ENCODE measurements at places on chromosomes 6 and 20. TPM values are rescaled to one million over a fixed set of nuclear protein-coding genes. Genes with fewer than 3 reads are reported as not detected.

DNA sequence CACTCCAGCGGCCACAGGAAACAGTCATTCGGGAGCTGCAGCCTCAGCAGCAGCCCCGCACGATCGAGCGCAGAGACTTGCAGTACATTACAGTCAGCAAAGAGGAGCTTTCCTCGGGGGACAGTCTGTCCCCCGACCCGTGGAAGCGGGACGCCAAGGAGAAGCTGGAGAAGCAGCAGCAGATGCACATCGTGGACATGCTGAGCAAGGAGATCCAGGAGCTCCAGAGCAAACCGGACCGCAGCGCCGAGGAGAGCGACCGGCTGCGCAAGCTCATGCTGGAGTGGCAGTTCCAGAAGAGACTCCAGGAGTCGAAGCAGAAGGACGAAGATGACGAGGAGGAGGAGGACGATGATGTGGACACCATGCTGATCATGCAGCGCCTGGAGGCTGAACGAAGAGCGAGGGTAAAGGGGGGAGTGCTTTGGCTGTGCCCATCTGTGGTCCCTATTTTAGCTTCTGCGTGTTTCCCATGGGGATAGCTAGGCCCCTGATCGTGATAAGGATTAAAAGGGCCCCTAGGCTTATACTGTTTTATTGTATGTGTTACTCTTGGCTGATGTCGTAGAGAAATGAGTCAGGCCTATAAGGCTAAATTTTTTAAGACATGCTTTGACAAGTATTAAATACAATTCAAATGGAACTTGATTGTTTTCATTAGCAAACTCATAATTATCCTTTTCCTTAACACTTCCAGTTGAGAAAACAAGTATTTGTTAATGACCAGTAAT, 45.5 kb upstream of the KIF25 start:
- DNase-seq, result no peak

- DNase-seq, result peak; percentile 72
Observed at GRCh38 chr20:58692579-58693225, at the start of gene NPEPL1. NPEPL1 (plus strand) TSS chr20:58692800; CDS start chr20:58692901, 101 bp downstream.

PLTP gene
- 188 TPM for polyA plus RNA-seq

DNA sequence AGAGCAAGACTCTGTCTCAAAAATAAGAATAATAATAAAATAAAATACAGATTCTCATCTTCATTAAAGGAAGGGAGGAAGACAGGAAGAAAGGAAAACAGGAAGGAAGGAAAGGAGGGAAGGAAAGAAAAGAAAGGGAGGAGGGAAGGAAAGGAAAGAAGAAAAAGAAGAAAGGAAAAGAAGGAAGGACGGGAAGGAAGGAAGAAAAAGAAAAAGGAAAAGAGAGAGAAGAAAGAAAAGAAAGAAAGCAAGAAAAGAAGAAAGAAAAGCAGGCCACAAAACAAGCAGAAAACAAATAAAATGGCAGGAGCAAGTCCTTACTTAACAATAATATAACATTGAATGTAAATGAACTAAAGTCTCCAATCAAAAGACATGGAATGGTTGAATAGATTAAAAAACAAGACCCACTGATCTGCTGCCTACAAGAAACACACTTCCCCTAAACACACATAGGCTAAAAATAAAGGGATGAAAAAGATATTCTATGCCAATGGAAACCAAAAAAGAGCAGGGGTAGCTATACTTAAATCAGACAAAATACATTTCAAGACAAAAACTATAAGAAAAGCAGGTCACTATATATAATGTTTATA, 60.4 kb downstream of the ZFP64 start:
- DNase-seq, result no peak

DNA sequence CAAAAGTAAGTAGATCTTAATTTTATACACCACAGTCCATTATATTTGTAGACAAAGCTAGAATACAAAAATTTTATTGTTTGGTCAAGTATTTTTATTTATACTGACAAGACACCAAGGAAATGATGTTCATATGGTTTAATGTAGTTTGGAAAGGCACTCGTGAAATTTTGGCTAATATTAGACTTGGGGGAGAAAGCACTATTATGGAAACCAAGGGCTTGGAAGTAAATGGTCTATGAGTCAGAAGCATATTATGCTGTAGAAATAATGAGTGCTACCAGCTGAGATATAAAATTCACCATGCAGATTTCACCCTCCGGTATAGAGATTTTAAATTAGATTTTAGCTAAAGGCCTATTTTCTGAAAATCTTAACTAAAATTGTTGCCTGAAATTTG, 233.6 kb downstream of the KCNQ5 start:
- DNase-seq, result no peak

DNA sequence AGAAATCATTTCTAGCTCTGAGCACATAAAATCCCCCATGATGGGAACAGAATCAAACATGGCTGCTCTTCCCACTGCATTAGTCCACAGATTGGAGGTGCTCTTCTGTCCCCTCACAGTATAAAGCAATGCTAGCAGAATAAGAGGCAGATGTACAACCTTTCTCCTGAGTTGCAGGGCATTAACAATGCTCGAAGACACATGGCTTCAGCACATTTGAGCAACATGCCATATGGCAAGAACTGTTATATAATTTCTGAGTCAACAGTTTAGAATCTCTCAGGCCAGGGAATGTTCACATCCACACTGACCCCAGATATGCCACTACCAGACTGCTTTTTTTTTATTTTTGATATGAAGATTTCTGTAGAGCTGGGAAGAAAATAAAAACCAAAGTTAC, 119.6 kb downstream of the KIF13A start:
- DNase-seq, result no peak

CST1 gene
- not detected for polyA plus RNA-seq

DNA sequence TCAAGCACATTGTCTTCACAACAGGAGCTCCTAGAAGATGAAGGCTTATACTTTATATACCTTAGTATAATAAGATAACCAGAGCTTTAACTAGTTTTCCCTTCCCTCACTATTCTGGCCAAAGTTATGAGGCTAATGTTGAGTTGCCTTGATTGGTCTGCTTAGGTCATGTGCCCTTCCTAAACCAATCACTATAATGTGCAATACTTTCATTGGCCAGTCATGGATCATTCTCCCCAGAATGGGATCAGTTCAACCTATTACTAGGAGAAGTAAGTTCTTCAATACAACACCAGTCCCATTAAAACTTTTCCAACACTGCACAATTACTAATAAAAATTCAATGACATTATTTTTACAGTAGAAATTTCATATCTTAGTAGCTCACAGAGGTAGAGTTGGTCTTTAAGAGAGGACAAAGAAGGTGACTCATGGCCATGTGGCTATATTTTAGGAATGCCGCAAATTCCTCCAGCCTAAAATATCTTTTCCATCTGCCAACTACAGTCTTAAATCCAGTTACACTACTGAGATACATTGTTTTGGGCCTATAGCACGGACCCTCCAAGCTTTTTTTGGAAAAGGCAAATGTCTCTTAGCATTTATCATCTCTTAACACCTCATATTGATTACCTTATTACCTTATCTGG, 12.5 kb upstream of the POU3F2 start:
- no peak for DNase-seq
